ENCODE measurements at places on chromosomes 11 and 22. TPM values are rescaled to one million over a fixed set of nuclear protein-coding genes. Genes with fewer than 3 reads are reported as not detected.

DNA sequence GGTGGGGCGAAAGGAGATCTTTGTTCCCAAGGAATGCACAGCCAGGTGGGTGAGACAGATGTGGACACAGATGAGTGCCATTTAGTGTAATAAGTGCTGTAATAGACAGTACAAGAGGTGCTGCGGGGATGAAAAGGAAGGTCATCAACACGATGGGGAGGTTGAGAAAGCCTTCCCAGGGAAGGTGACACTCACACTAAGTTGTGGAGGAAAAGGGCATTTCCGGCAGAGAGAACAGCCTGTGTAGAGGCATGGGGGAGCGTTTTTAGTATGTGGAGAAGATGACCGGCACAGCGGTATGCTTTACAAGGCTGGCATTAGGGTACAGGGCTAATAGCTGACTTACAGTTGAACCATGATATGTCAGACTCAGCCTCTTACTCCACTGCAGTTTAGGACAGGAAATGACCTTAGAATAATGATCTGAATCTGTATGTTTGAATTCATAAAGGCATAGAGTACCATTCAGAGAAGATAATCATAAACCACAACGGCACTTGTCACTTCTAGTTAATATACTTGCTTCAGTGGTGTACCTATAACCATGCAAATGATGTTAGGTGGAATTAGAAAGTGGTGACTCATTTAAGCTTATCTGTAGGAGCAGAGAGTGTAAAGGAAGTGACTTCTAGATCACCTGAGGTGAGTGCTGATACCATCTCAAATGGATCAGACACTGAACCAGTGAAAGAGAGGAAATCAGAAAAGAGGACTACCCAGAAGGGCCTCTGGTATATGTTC, 60.6 kb downstream of the FAM83F start:
- DNase-seq: no peak

DNA sequence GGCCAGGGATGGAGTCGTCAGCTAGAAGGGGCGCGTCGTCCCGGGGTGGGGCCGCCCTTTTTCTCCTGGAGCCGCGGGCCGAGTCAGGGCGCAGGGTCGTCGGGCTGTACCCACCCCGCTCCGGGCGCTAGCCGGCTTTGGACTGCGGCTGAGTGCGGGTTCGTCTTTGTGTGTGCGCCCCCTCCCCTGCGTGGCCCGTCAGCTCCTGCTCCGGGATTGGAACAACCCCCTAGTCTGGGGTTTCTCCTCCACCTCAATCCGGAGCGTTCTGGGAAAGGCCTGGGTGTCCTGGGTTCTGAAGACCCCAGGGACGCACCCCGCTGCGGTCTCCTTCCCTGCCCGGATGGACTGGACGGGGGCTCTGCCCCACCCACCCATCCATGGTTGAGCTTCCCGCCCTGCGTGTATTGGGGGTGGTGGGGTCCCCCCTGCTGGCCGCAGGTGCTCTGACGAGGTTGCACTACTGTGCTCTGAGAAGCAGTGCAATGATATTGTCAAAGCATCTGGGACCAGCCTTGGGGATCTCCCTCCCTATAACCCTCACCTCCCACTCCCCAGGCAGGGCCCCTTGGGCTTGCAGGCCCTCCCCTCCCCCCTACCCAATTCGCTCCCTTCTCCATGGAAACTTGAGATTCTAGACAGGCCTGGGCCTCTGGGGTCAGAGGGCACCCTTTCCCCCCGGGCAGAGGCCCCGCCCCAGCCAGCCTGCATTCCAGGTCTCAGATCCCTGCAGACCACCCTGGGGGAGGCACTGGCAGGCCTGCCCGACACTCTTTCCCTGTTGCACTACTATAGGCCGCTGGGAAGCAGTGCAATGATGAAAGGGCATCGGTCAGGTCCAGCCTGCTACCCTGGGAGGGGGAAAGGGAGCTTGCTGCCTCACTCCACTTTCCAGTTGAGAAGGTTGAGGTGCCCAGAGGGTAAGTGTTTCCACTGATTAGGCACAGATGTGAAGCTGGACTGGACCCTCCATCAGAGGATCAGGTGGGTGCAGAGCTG, 10.7 kb downstream of the SDF2L1 start:
- no peak for DNase-seq

GRCh38 chr22:39429916-39430575, 26.8 kb upstream of the MGAT3 start:
- no peak for DNase-seq

DNA sequence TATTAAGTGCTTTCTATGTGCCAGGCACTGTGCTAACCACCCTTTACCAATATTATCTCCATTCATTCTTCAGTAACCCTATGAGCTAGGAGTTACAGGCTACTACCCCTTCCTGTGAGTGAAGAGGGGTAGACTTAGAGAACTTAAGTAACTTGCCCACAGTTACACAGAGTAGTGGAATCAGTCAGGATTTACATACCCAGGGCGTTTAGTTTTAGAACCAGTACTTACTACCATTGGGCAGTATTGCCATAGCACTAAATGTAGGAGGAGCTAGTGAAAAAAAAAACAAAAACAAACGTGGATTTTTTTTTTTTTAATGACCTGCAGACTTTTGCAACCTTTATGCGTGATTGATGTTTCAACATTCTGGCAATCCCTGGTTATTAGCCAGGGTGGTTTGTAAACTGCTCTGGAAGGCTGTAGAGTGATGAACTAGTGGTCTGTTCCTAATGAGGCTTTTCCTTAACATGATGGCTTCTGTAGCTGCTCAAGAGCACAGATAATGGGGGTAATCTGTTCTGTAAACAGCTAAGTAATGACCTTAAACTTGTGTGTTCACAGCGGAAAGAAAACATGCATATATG, 11.4 kb downstream of the TBCEL start:
- DNase-seq: no peak

- DNase-seq: no peak
Observed at GRCh38 chr22:42376711-42377554, 55.3 kb downstream of the NFAM1 start.

The APLNR gene
- total RNA-seq: not detected

The CYB5R2 gene
- total RNA-seq: 3.6 TPM

The RIMBP3C gene
- total RNA-seq: 0.81 TPM

The CYB5R3 gene
- total RNA-seq: 29.5 TPM

Data from NCI-H460 (cell line).